Osteocyte (in vitro differentiated cells): ENCODE measurements at places on chromosomes 7 and 10.
A peak's percentile ranks its signal among the peaks of the same experiment; 100 is the strongest.

DNA sequence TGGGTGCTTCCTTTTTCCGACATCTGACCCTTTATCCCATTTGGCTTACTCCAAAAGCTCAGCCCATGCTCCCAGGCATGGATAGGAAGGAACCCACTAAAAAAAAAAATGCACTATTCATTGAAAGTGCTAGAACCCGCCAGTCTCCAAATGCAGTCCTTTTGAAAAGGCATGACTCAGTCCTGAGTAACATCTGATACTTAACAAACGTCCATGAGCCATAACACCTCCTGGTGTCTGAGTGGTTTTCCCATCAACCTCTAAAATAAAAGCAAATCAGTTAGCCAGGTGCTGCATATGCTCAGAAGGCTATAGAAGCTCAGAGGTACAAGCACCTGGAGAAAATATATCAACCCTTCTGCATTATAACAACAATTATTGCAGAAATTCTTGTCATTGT is 45.0 kb upstream of the CACUL1 start:
- peaks cover 8% of the 10 kb centered on the region for H3K27me3 ChIP-seq
- no peak overlapping the region for H3K27ac ChIP-seq
- no peak for DNase-seq
- no peak overlapping the region for H3K4me3 ChIP-seq
- H3K4me1 ChIP-seq: no peaks in the 10 kb centered on the region

GRCh38 chr7:47448971-47449370 is 132.9 kb downstream of the TNS3 start:
- H3K36me3 ChIP-seq: peaks cover 5% of the 10 kb centered on the region
- no peak overlapping the region for H3K27ac ChIP-seq
- DNase-seq: no peak
- H3K4me1 ChIP-seq: peaks cover 63% of the 10 kb centered on the region
- H3K27me3 ChIP-seq: no peaks in the 10 kb centered on the region
- H3K4me3 ChIP-seq: no peak overlapping the region

GRCh38 chr7:51455948-51456347 is 139.3 kb upstream of the COBL start:
- no peak overlapping the region for H3K4me3 ChIP-seq
- no peaks in the 10 kb centered on the region for H3K27me3 ChIP-seq
- no peak for DNase-seq

- H3K27me3 ChIP-seq: no peaks in the 10 kb centered on the region
- H3K4me1 ChIP-seq: no peaks in the 10 kb centered on the region
- no peak overlapping the region for H3K27ac ChIP-seq
- no peak overlapping the region for H3K4me3 ChIP-seq
- H3K36me3 ChIP-seq: peaks cover 43% of the 10 kb centered on the region
Observed at GRCh38 chr10:92010047-92010735, 86.6 kb downstream of the BTAF1 start.

DNA sequence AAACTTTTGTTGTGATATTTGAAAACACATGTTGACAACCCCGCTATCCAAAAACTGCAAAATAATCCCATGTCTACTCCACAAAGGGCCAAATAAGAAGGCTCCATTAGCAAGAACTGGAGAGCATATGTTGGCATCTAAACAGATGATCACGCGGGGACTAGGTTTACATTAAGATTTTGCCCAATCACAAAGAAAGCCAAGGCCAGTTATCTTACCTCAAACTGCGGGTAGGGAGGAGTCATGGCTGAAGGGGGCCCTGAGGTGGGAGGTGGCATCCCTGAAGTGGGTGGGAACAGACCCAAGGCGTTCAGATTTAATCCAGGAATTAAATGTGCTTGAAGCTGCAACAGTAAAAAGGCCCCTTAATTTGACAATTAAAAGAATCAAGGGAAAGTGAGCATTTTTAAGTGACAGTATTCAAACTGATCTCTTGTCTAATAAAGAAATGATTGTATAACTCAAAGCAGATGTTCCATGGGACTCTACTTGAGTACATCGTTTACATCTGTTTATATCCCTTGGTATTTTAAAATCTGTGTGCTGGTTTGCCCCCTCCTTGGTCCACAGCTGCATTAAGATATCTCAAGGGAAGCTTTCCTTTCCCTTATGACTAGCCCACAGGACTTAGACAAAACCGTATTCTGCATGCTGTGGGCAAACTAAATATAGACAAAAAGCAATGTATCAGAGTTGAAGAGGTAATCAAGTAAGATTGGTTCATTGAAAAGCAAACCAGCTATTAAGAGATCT is 42.9 kb downstream of the MALSU1 start:
- H3K27me3 ChIP-seq: no peaks in the 10 kb centered on the region
- DNase-seq: no peak
- peaks cover 52% of the 10 kb centered on the region for H3K4me1 ChIP-seq
- peak overlapping the region; percentile 68 for H3K27ac ChIP-seq

DNA sequence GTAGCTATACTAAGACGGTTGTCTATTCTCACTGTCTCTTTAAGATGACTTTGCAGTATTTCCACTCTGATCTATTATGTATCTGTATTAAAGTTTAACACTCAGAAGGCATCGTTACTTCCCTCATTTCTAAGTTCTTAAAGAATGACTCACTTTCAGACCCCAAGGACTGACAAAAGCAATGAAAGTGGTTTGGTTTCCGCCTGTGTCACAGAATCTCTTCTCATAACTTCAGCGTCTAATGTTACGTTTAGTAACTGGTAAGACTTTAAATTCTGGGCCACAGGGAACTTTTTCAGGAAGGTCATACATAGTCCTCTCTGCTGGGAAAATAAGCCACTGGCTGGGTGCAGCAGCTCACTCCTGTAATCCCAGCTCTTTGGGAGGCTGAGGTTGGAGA is 892.0 kb upstream of the AUTS2 start:
- no peak for DNase-seq
- H3K27me3 ChIP-seq: no peaks in the 10 kb centered on the region
- peak overlapping the region; percentile 92 for H3K27ac ChIP-seq
- no peaks in the 10 kb centered on the region for H3K36me3 ChIP-seq

DNA sequence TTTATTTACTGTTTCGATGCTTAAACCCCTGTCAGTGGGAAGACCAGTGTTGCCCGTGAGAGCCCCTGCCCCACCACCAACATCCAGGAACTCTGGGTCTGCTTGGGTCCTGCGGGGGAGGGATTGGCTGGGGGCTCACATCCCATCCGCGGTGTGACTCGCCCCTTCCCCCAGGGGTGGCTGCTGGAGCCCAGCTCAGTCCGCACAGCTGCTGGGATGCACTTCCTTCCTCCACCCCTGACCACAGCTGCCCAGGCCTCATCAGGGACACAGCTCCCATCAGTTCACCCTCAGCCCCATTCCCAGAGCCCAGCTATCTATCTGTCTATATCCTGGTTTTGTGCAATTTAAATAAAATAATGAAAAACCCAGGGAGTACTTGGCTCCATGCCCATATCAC is 54.5 kb downstream of the JAKMIP3 start:
- peaks cover 11% of the 10 kb centered on the region for H3K4me1 ChIP-seq
- no peak overlapping the region for H3K4me3 ChIP-seq
- H3K27ac ChIP-seq: no peak overlapping the region
- no peak for DNase-seq
- peaks cover 10% of the 10 kb centered on the region for H3K27me3 ChIP-seq

DNA sequence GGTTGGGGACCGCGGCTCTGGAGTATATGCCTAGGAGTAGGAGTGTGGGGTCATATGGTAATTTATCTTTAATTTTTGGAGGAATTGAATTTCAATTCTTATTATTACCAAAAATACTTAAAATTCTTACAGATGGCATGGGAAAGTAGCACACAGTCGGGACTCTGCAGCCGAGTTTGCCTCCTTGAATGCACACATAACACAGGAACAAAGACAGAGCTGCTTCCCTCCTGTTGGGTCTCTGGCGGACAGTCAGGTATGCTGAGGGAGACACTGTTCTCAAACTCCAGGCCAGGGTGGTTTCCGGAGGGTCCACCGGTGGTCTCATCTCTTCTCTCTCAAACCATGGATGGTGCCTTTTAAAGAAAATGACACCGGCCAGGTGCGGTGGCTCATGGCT is 32.7 kb downstream of the GRIFIN start:
- DNase-seq: no peak
- no peak overlapping the region for H3K27ac ChIP-seq
- H3K4me3 ChIP-seq: no peak overlapping the region
- peaks cover 9% of the 10 kb centered on the region for H3K36me3 ChIP-seq
